ENCODE measurements at places on chromosomes 13 and 19. TPM values are rescaled to one million over a fixed set of nuclear protein-coding genes. Genes with fewer than 3 reads are reported as not detected.

Gene KMT2B
- 9.7 TPM for total RNA-seq

Gene CLDN10
- total RNA-seq: not detected

Gene EBI3
- total RNA-seq: not detected

Gene PSG6
- total RNA-seq: not detected

Gene PRTN3
- not detected for total RNA-seq

Gene CCNE1
- total RNA-seq: 7.5 TPM

Gene GTF3A
- 184 TPM for total RNA-seq

Gene CGB5
- not detected for total RNA-seq

Gene KPNA3
- 29.7 TPM for total RNA-seq

Gene ZIK1
- 1.8 TPM for total RNA-seq

Gene CPAMD8
- 0.71 TPM for total RNA-seq

Gene SLC25A41
- not detected for total RNA-seq

Gene HIF3A
- 6.0 TPM for total RNA-seq

Gene MYO1F
- 0.53 TPM for total RNA-seq

Gene PCDH17
- total RNA-seq: not detected

Gene C1QTNF9
- total RNA-seq: not detected

Gene ZNF724
- 1.8 TPM for total RNA-seq

Gene APOC1
- total RNA-seq: 6.6 TPM

Gene DYRK1B
- total RNA-seq: 15.3 TPM

Gene LENG9
- 8.7 TPM for total RNA-seq

Gene B3GNT8
- 2.5 TPM for total RNA-seq

Gene ICAM4
- total RNA-seq: 1.6 TPM

Gene PODNL1
- 8.9 TPM for total RNA-seq

Gene PTGIR
- 5.0 TPM for total RNA-seq

Gene KIR3DL2
- total RNA-seq: not detected

Gene MYO16
- total RNA-seq: not detected
